ENCODE measurements at places on chromosomes 1 and 21.
A peak's percentile ranks its signal among the peaks of the same experiment; 100 is the strongest.

GRCh38 chr1:93845538-93846205, 33.3 kb downstream of the DNTTIP2 start:
- no peak for DNase-seq

DNA sequence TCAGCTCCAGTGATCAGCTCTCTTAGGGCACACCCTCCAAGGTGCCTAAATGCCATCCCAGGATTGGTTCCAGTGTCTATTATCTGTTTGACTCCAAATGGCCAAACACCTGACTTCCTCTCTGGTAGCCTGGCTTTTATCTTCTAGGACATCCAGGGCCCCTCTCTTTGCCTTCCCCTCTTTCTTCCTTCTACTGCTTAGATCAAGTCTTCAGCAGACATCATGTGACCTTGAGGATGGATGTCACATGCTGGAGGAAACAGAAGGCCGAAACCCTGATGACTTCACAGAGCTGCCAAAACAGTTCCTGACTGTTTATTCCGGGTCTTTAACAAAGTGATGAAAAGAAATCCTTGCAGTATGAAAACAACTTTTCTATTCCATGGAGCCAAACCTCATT, 24.4 kb upstream of the WDR26 start:
- no peak for DNase-seq

DNA sequence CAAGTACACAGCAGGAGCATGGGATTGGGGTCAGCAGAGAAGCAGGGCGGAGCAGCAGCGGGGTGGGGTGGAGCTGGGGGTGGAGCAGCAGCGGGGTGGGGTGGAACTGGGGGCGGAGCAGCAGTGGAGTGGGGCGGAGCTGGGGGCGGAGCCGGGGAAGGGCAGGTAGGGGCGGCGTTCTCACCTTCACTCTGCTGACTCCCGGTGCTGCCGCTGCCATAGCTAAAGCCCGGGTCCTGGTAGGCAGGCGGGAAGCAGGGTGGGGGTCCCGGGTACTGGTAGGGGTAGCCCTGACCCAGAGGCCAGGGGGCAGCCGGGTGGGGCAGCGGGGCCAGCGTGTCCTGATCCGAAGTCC, 6.7 kb downstream of the TAS1R3 start:
- DNase-seq = no peak

GRCh38 chr1:29944253-29944905, 708.1 kb downstream of the PTPRU start:
- no peak for DNase-seq

- DNase-seq = no peak
Observed at GRCh38 chr1:31843506-31843905, 27.7 kb upstream of the SPOCD1 start.

DNA sequence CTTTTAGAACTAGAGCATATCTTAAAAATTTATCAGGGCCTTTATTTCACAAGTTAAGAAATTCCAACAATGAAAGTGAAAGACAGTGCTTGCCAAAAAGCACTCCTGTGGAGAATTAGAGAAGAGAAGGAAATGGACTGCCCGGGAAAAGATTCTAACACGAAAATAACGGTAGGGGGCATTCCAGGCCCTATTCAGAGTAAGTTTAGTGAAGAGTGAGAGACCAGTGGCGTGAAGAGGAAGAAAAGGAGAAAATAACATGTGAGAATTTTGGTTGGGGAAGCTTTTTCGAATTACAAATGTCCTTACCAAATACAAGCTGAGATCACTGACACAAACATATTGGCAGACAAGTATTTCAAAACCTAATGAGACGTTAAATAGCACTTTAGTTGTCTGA, 38.4 kb upstream of the RBM34 start:
- DNase-seq = no peak

DNA sequence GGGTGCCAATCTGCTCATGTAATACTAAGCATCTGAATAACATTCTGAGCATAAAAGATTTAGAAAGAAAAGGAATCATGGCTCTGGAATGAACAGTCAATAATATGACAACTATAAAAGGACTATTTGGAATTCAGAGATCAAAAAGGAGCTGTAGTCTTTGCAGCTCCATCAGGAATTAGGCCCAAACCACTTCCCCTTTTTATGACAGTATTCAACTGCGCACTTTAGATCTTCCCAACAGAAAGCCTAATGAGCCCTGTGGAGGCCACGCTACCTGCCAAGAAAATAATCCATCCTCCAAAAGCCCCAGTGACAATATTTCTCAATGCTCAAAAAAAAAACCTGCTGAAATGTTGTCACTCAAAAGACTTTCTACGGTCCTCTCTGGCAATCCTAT, 163.2 kb downstream of the SNX7 start:
- DNase-seq = no peak

GRCh38 chr1:199044191-199044590, 405.4 kb downstream of the PTPRC start:
- DNase-seq = no peak

GRCh38 chr1:40789342-40789598, 5.7 kb downstream of the KCNQ4 start:
- no peak for DNase-seq

- no peak for DNase-seq
Observed at GRCh38 chr21:15682977-15683376, 46.8 kb upstream of the USP25 start.

- no peak for DNase-seq
Observed at GRCh38 chr1:167995038-167995437, 58.2 kb upstream of the MPC2 start.

DNA sequence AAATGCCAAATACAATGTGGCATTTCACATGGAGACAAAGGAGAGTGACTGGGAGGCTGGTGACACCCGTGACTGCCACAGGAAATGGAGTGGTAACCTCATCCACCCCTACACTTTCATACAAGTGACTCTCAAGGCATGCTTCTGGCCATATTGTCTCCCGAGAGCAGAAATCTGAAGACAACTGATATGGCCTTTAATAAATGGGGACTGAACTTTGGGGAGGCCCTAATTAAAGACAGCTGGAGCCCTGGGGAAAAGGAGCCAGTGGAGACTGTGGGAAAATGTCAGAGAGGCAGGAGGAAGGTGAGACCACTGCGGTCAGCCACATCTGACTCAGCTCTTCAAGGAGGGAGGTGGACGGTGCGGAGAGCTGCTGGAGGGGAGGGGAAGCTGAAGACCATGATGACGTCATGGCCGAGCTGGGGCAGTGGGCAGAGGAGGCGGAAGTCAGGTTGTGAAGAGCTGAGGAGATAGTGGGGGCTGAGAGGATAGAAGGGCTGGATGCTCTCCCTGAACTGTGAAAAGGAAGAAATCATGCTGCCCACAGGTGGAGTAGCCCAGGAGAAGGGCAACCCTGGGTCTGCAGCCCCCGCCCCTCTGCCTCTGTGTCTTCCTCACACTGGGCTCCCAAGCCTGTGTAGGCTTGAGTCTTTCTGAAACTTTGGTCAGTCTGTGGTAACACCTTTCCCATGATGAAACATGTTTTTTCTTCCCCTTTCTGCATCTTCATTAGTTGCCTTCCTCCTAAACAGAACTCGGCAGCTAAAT, 14.0 kb upstream of the NCF2 start:
- DNase-seq = peak; percentile 76

DNA sequence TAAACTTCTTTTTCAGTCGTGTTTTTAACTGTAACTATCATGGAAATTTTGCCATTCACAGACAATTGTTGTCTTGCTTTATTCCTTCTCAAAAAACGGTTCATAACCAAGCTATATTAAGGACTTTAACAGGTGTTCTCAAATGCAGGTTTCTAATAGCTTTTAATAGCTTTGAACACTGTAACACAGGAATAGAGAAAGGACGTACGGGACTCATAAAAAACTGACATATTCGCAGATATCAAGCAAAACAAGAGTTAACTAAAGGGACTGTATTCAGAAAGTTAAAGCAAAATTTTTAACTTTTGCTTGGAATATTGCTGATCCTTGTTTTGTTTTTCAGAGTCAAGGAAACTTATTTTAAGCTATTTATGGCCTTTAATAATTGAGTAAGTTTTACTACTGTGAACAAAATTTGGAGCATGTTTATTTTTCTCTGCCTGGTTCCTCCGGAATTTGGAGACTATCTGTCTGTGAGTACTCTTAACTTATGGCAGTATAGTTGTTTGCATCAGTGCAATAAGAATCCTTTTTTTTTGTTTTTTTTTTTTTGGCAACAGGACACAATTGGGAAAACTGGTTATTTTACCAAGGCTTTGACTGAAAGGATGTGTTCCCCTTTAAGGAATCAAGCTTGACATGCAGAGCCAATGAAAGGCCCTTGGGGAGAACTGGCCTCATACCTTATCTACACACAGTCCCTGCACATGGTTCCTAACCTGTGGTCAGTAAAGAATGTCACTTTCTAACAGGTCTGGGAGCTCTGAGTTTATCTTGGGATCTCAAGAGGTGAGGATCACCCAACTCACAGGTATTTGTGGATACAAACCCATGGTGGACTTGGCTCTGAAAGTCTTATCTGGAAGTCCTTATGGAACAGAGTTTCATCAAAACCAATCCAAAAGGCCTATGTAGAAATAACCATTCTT, 5.8 kb upstream of the CD46 start:
- no peak for DNase-seq

DNA sequence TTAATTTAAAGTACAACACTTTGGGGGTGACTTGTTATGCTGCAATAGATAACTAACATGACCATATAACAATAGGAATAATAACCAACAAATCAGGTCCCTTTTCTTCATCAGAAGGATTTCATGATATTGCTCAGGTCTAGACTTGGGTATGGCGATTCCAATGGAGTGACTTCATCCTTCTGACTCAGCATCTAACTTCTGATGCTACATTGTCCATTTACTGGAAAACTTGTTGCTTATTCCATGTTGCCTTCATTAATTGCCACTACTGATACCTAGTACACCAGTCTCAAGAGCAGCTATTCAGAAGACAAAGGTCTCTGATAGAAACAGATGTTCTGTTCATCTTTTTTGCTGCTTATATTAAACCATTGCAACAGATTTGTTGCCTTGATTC, 324.3 kb downstream of the TGFB2 start:
- DNase-seq = no peak

DNA sequence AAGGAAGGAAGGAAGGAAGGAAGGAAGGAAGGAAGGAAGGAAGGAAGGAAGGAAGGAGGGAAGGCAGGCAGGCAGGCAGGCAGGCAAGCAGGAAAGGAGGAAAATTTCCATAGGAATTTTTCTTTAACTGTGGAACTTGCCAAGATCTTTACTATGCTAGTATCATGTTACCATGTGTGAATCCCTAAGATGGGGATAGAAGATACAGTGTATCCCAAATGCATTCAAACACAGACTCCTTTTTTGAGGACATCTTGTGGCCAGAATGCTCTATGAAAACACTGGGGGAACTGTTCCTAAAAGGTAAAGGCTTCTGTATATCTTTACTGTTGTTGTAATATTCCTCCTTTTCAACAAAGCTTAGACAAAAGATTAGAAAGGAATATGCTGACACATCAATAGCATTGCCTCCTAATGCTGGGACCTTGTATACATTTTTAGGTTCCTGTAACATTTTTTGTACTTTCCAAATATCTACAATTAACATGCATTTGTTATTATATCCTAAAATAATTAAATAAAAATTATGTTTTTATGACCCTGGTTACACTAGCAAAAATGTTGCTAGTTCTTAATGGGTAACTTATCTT, 20.6 kb downstream of the CCDC190 start:
- no peak for DNase-seq

DNA sequence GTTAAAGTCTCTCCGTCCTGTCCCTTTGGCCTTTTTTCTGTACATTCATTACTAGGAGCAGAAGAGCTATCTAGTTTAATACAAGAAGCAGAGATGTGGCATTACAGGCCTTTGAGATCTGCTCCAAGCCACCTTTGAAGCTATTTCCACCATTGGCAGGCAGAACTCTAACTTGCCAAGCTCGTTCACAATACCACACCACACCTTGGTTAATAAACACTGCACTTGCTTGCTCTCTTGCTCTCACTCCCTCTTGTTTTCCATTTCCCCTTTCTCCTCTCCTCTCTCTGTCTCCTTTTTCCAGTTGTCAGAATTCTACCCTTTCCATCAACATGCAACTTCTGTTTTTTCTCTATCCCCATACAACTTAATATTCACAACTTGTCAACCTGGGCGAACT, 7.0 kb downstream of the SELE start:
- DNase-seq = no peak

GRCh38 chr1:39105841-39106765, 80.0 kb downstream of the NDUFS5 start:
- peak; percentile 65 for DNase-seq

DNA sequence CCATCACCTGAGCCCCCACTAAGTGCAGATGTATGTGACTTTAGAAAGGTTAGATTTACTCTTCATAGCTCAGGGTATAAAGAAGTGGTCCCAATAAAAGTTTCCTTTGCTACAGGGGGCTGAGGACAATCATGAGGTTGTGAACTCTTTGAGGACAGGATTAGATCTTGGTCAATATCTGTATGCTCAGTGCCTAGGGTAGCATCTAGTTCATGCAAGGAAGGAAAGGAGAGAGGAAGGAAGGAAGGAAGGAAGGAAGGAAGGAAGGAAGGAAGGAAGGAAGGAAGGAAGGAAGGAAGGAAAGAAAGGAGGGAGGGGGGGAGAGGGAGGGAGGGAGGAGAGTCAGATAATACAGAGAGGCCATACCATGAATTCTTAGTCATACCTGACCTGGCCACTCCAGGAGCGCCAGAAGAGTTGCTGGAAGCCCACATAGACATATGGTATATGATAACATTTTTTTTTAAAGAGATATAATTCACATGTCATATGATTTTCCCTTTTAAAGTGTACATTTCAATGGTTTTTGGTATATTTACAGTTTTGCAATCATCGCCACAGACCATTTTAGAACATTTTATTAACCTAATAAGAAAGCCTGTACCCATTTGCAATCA, 9.7 kb upstream of the CSRP1 start:
- no peak for DNase-seq
